ENCODE measurements at places on chromosomes 6 and 20. TPM values are rescaled to one million over a fixed set of nuclear protein-coding genes. Genes with fewer than 3 reads are reported as not detected.
A peak's percentile ranks its signal among the peaks of the same experiment; 100 is the strongest.

DNA sequence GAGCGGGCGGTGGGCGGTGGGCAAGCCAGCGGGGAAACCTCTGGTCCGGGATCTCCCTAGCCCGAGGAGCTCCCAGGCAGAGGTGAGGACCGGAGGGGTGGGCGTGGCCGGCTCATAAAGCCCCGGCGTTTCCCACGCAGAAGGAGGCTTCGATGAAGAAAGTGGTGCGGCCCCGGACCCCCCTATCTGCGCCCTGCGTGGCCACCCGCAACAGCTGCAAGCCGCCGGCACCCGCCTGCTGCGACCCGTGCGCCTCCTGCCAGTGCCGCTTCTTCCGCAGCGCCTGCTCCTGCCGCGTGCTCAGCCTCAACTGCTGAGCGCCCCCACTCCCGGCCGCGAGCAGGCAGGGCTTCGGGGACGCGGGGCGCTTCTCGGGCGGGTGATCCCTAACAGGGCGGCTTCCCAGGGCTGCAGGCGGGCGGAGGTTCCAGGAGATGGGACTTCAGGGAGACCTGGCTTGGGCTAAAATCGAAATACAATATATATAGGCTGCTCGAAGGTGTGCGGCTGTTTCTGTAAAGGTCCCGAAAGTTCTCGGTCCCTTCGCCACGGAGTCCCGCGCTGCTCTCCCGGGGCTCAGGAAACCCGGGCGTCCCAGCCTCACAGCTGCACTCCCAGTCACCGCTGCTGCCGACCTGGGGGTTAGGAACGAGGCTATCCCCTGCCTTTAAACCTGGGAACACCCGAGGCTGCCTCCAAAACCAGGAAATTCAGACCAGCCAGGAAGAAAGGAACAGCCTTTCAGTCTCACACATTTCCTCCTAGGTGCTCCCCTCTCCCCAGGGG, 27.8 kb downstream of the ASIP start:
- no peak for DNase-seq

GRCh38 chr20:48760403-48760983, 67.3 kb downstream of the PREX1 start:
- DNase-seq: peak; percentile 89

DNA sequence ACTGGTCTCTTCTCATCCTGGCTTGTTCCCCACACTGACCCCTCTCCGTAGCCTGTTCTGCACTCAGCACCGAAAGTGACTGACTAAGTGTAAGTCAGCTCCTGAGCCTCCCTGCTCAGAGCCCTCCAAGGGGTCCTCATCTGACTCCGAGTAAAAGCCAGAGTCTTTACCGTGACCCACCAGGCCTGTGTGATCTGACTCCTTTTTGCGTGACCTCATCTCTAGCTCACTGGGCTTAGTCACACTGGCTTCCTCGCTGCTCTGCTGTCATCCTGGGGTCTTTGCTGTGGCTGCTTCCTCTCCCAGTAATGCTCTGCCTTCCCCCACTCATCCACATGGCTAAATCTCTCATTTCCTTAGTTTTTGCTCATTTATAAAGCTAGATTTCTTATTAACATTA, 116.6 kb downstream of the PLCB4 start:
- peak; percentile 84 for DNase-seq

DNA sequence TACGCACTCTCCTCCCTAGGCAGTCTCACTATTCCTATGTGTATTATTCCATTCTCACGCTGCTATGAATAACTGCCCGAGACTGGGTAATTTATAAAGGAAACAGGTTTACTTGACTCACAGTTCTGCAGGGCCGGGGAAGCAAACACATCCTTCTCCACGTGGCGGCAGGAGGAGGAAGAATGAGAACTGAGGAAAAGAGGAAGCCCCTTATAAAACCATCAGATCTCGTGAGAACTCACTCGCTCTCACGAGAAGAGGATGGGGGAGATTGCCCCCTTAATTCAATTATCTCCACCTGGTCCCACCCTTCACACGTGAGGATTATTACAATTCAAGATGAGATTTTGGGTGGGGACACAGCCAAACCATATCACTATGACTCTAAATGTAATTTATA, 61.9 kb downstream of the ECT2L start:
- no peak for DNase-seq

- peak; percentile 97 for DNase-seq
These were observed 418.6 kb downstream of the CDKAL1 start for GRCh38 chr6:20952699-20953474.

DNA sequence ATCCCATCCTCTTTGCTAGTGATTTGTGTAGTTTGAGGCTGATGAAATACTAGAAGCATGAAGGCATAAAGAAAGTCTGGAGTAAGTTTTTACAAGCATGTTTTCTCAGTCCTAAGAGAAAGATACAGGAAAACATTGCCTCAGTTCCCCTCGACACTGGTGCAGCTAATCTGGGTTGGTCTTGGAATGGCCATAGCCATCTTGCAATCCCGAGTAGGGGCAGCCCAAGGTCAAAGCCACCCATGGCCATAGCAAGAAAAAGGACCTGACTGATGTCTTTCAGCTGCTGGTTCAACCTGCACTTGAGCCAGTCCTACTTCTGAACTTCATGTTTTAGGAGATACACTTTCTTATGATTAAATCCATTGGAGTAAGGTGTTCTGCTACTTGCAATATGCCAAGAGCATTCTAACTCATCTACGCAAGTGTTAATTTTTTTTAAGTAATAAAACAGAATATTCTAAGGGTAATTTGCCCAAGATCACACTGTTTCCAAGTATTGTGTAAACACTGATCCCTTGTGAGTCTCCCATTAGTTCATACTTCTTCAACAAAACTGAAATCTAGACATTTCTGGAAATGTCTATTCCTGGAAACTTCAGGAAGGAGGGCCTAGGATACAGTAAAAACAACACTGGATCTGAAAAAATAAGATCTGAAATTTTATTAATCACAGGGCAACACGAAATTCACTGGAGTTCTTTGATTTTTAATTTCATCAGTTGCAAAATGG, 108.9 kb downstream of the MAP3K5 start:
- DNase-seq: no peak

DNA sequence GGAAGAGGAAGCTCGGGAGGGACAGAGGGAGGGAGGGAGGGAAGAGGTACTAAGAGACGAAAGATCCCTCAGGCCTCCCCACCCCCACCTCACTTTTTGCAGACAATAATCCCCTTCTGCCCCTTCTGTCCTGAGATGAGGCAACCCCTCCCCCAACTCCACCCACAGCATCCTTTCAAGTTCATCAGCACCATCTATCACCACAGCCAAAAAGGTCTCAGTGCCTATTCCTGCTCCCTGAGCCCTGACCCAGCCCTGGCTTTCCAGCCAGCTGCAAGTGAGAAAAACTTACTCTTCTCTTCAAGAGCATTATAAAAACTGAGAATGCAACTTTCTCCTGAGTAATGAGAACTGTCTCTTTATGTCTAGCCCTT, 133.2 kb upstream of the LRFN2 start:
- DNase-seq: no peak

Gene EYA4
- total RNA-seq: 8.2 TPM

- DNase-seq: no peak
These were observed 95.8 kb downstream of the DHX35 start for GRCh38 chr20:39057911-39058310.

DNA sequence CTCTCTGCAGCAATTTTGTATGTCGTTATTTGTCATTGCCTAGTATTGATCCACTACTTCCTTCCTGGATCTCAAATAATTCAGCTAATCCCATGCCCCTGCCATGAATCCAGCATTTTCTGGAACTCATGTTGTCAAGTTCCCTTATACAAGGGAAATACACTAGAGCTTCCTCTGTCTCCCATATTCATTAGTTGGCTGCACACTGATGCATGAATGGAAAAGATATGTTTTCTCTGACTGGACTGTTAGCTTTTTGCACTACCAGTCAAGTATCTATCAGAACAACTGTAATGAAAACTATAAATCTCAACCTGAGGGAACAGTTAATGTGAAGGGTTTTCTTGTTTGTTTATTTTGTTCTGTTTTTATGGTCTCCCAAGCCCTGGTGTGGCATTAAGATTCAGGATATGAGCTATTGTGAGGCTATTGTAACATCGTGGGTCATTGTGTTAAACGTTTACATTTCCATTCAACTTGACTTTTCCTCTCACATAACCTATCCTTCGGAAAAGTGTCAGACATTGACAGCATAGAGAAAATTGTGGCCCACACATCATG, 102.5 kb upstream of the FAM8A1 start:
- peak; percentile 30 for DNase-seq

Gene VAPB
- 34.7 TPM for total RNA-seq

Gene RAB5IF
- 331 TPM for total RNA-seq

Gene B3GALT4
- not detected for total RNA-seq

- peak; percentile 75 for DNase-seq
These were observed 1.0 kb upstream of the APMAP start for GRCh38 chr20:24993337-24994185.

GRCh38 chr6:119207971-119208725, 129.7 kb upstream of the FAM184A start:
- peak; percentile 42 for DNase-seq

DNA sequence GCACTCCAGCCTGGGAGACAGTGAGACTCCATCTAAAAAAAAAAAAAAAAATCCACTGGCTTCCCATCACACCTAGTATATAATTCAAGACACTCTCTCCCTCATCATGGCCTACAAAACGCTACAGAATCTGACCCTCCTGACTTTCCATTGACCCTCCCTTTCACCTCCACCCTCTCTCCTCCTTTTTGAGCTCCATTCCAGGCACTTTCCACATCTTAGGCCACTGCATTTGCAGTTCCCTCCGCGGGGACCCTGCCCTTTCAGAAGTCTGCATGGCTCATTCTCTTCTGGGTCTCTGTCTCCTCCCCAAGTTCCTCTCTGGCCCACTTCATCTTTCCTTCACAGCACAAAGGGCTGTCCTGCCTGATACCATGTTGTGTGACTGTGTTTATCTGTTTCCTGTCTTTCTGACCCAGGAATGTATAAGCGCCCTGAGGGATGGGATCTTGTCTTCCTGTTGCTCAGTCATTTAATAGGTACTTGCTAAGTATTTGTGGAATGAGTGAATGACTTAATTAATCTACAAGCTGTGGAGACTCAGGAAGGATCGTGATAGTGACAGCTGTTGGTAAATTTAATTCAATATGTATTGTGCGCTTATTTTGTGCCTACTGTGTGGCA, 35.2 kb downstream of the NCR2 start:
- peak; percentile 68 for DNase-seq
